NCI-H526 (cell line): ENCODE measurements at places on chromosomes 5 and 9.

- no peak for DNase-seq
Measured at GRCh38 chr5:66694036-66694435, 97.8 kb downstream of the MAST4 start.

DNA sequence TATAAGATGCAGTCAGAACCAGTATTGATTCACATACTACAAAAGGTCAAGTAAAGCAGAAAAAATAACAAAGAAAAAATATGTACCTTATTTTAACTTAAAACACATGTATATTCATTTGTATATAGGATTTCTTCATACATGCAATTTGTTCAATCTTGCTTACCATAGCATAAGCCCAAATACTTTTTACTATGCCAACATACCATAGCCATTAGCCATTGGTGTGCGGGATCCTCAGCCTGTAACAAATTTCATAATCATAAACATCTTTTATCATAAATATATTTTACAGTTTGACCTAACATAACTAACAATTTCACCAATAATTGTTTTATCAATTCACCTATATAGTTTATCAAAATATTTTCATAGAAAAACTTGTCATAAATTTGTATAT, 51.1 kb downstream of the MPDZ start:
- DNase-seq = no peak

DNA sequence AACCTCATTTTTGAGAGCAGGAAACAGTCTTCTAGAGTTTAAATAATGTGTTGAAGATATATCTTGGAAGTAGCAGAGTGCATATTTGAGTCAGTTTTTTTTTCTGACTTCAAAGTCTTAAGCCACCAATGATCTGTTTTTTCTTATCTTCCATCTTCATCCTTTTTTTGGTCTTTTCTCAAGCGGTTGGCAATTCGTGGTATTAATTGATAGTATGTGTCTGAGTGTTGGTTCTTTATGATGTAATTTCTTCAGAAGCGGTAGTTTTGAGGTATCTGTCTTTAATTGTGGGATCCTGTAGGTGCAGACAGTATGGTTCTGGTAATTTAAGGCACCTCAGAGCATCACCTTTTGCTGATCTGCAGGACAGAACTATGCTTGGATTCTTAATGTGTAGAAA, 3.9 kb downstream of the CSNK1G3 start:
- DNase-seq = no peak

- no peak for DNase-seq
Measured at GRCh38 chr9:110329639-110330230, 7.9 kb downstream of the TXNDC8 start.

GRCh38 chr9:75601280-75601679, 289.2 kb upstream of the PCSK5 start:
- DNase-seq = peak; percentile 3

DNA sequence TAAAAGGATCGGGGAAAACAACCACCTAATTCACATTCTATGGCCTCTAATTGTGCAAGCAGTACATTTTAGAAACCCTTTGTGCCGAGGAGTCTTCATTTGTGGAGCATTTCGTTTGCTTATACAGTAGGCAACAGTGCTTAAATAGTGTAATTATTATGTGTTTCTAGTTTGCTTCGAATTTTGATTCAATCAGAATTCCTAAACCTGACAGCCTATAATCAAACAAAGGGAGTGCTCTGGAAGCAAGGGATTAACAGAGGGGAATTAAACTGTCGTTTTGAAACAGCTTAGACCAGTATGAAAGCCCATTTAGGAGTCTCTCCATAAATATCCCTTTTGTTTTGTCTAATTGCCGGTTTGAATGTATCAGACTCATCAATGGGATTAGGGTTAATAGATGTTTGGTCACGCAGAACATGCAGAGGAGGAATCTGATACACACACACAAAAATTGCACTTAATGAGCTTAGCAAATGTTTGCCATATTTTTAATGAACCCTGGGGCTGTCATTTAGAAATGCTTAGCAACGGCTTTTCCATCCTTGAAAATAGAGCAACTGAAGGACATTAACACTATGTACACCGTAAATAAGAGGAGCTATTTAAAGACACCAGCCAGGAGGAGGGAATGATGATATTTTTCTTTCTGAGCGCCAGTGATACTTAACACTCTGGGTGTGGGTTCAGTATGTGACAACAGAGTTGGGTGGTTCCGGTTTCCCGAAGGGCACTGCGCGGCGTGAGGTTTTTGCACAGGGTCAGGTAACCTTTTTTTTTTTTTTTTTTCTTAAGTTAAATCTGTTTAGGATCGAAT, 404.7 kb downstream of the TLE4 start:
- peak; percentile 58 for DNase-seq

GRCh38 chr5:143701493-143701892, 110.5 kb upstream of the HMHB1 start:
- DNase-seq = peak; percentile 56

DNA sequence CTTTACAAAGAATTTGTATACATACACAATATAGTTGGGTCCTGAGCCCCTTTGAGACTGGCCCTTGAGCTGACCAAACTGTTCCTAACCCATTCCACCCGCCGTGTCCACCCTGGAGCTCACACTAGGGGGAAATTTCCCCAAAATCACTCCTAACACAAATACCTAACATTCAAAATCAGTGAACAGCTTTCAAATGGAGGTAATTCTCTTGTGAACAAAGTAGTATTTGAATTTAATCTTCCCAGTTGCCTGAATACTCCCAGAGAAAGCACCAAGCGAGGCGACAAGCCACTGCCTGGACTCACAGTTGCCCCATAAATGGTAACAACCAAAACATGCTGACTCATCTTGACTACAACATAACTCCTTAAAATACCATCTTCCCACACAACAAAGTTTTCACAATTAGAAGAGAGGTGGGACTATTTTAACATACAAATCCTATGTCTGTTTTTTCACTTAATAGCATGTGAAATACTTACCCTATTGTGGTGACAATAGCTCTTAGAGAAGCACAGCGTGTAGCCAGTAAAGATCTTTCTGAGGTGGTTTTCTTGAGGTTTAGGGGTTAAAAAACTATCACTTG, 31.7 kb upstream of the SCAMP1 start:
- no peak for DNase-seq

GRCh38 chr5:72288924-72289323, 31.1 kb downstream of the MRPS27 start:
- DNase-seq = no peak

DNA sequence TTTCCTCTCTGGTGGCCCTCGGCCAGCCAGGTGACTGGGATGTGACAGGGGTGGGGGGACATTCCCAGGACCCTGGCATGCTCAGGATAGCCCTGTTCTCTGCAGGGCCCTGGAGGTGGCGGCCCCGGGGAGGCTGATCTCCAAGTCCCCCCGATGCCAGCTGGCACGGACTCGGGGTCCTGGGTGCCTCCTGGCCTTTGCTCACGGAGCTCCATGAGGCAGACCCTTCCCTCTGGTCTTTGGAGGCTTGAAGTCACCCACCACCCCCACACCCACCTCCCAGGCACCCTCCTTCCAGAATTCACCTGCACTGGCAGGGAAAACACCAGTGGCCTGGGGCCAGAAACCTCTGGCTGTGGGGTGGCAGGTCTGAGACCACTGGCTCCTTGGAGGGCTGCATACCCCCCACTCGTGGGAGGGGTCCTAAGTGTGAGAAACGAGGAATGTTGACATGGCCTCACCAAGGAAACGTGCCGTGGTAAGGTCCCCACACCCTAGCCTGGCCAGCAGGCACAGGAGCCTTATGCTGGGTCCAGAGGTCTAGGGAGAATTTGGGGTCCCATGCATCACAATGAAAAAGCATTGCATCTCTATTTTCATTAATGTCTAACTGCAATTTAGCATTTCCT, 130.8 kb upstream of the FAM120A start:
- DNase-seq = no peak

- no peak for DNase-seq
Measured at GRCh38 chr9:76516350-76516749, 57.4 kb downstream of the GCNT1 start.

DNA sequence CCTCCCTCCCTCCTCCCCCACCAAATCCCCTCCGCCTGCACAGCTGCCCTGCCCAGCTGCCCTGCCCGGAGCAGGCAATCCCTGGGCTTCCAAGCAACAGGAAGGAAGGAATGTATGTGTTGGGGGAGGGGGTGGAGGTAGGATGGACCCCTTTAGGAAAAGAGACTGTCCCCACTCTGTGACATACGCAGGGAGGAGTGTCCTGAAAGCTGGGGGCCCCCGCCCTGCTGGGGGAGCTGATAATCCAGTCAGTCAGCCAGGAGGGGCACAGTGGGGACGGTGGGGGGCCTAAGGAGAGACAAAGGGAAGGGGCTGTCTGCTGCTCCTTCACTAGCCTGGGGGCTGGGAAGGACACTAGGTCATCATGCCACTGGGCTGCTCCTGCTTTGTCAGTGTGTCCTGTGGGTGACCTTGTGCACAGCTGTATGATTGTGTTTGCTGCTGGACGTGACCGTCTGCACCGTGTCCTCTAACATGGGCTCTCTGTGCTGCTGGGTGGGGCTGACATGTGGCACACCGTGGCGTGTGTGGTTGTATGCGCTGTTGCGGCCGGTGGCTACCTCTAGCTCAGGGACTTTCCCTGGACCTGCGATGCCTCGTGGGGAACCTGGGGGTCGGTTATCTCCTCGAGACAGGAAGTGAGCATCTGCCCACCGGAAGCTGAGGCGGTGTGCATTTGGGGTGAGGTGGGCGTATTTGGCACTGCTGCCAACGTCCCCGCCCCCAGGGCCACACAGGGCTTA, 3.0 kb downstream of the N4BP3 start:
- DNase-seq = no peak

GRCh38 chr5:1529498-1529897, 5.7 kb upstream of the LPCAT1 start:
- DNase-seq = no peak

DNA sequence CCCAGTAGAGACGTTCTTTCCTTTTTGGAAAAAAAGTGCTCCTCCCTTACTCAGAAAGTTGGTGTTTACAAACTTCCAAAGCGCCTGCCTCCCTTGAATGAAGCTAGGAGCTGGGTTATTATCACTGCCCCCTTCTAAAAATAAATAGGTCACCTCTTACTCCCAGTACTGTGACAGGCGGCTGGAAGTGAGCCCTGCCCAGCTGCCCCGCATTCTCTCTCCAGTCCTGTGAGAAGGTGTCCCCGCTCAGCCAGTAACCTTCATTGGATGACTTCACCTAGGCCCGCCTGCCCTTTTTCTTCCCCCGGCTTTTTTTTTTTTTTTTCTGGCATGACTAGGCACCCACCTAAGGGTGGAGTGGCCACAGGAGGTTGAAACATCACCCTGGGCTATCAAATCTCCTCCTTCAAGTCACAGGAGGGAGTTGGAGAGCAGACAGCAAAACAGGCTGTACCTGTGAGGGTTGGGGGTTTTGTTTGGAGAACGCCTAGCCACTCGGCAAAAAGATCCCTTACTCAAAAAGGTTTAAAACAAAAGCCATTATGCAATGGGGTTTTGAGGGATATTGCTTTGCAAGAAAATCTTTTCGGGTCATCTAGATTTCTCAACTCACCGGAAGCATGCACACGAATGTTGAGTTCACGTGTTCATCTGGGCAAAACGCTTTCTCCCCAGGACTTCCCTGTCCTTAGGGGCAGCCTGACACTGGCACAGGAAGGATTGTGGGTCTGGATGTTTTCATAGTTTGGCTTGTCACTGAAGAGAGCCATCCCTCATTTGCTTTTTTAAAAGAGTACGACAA, 43.3 kb upstream of the ZNF622 start:
- no peak for DNase-seq

- no peak for DNase-seq
Measured at GRCh38 chr5:163408311-163408923, 29.0 kb upstream of the CCNG1 start.

- no peak for DNase-seq
Measured at GRCh38 chr9:83636813-83637212, 13.9 kb downstream of the IDNK start.

DNA sequence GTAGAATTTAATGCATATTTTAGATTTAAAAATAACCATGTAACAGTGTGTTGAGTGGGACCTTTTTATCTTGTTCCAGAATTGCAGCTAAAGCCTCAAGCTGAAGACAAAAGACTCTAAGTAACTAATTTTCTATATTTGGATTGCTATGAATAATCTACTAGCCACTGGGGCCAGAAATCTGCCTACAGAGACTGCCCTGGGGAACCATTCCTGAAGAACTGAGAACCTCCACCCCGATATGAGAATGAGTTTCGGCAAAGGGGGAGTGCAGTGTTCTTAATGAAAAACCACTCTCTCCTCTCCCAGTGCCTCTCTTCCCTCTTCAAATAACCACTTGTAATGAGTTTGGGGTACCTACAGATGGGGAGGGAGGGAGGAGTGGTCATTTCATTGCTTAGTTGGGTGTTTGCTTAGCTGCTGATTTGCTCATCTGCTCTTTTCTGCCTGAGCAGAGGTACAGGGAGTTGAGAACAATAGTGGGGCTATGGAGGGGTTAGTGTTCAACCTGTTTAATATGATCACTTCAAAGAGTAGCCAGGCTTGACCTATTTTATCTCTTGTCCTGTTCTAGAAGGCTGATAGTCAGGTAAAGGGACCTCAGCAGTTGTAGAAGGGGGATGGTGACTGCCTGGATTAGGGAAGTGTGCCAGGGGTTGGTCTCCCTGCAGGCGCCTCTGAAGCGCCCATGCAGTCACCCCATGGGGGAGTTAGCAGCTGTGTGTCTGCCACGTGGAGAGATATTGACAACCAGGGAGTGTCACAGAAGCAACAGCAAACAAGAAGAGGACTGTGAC, 47.7 kb downstream of the ATG10 start:
- no peak for DNase-seq

GRCh38 chr9:109861918-109862317, 81.9 kb downstream of the PALM2AKAP2 start:
- no peak for DNase-seq

DNA sequence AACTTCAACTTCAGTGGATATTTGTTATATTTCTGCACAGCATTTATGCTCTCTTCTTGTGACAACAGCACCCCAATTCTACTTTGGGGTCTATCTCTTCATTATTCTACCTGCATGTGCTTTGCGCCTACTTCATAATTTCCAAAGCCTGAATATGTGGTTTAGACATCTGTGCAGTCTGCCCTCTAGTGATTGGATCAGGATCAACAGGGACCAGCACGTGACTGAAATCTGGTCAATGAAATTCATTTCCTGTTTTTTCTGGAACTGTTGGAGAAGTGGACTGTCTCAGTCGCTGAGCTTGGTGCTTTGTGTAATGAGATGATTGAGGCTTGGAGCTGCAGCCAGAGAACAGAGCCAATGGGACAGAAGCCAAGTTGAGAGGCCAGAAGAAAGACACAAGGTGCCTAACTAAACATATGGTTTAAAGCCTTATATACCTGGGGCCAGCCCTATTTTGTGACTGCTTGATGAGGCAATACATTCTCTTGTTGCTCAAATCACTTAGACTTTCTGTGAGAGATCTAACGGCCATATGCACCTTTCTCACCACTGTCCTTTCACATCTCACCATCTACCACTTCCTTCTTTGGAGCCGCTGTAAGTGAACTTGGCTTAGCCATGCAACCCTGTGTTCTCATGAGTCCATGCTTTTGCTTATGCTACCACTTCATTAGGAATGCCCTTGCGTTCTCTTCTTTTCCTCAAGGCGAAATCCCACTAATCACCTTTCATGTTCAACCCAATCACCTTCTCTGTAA, 68.8 kb upstream of the PPP2R2B start:
- DNase-seq = no peak

- no peak for DNase-seq
Measured at GRCh38 chr5:105639068-105639467, 2031.7 kb downstream of the EFNA5 start.
